ENCODE measurements at places on chromosomes 1 and 21.

- no peaks in the 10 kb centered on the region for H3K27me3 ChIP-seq
- no peak overlapping the region for H3K4me3 ChIP-seq
- no peaks in the 10 kb centered on the region for H3K4me1 ChIP-seq
- no peak overlapping the region for H3K27ac ChIP-seq
- DNase-seq = no peak
- no peaks in the 10 kb centered on the region for H3K36me3 ChIP-seq
Measured at GRCh38 chr1:10280439-10281350, 70.3 kb downstream of the KIF1B start.

- no peaks in the 10 kb centered on the region for H3K27me3 ChIP-seq
- no peak overlapping the region for H3K4me3 ChIP-seq
- H3K36me3 ChIP-seq = no peaks in the 10 kb centered on the region
Measured at GRCh38 chr1:86976664-86977063, 62.2 kb downstream of the HS2ST1 start.

- peaks cover 15% of the 10 kb centered on the region for H3K36me3 ChIP-seq
- no peak for DNase-seq
- no peaks in the 10 kb centered on the region for H3K27me3 ChIP-seq
- H3K4me3 ChIP-seq = no peak overlapping the region
- H3K4me1 ChIP-seq = no peaks in the 10 kb centered on the region
Measured at GRCh38 chr1:247322849-247323586, 8.6 kb downstream of the ZNF496 start.

DNA sequence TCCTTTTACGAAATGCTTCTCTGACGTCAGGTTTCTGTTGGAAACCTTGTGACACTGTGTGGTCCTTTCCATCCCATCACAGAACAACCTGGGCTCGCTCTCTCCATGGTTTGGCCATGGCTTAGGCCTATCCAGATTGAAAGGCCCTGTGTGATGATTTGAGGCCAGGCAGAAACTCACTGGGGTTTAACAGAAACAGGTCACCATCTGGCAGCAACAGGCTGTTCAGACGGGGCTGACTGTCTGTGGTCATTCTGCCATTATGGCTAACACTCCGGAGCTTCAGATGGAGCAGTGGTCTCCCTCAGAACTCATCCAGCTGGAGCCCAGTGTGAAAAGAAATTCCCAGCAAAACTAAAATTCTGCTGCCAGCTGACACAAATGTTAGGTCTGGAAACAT lies 9.3 kb downstream of the PLEKHM2 start:
- H3K36me3 ChIP-seq = no peaks in the 10 kb centered on the region
- no peaks in the 10 kb centered on the region for H3K4me1 ChIP-seq
- H3K4me3 ChIP-seq = no peak overlapping the region
- H3K27me3 ChIP-seq = no peaks in the 10 kb centered on the region

DNA sequence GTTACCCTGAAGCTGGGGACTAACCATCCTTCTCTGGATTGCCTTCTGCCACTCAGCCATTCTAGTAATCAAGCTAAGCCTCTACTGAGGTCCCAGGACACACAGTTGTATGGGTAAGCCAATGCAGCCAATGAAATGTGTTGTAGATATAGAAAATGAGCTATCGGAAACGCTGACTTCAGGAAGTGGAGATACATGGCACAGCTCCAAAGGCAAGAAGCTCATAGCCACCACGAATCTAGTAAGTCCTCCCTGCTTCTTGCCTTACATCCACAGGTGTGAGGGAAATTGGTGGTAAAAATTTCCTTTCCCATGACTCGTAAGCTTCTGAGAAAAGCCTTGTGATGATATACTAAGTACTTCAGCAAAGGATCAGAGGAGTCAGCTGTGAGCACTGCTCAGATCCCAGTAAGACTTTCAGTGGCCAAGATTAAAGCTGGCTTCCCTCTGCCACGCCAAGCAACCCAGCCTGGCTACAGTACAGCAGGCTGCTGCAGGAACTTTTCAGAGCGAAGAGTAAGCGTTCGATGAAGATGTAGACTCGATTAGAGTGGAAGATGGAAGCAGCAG lies 117.7 kb downstream of the SIM2 start:
- H3K27me3 ChIP-seq = no peaks in the 10 kb centered on the region
- H3K4me1 ChIP-seq = peaks cover 6% of the 10 kb centered on the region
- no peak overlapping the region for H3K4me3 ChIP-seq
- H3K36me3 ChIP-seq = no peaks in the 10 kb centered on the region
- no peak overlapping the region for H3K27ac ChIP-seq
- no peak for DNase-seq

DNA sequence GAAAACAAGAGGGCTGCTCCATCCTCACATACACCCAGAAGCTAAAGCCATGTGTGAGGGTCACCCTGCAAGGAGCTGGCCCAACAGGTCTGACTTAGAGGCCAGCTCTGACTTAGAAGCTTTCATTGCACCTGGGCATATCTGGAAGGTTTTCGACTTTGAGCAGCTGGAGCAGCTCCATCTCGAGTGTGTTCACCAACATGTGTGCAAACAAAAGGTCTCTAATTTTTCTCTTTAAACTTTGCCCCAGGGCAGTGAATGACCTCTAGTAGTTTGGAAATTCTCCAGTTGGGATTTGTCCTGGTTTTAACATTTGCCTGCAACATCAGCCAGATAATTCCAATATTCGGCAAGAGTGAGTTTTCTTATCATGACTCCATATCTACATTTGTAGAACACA lies 108.3 kb downstream of the TNR start:
- no peak overlapping the region for H3K27ac ChIP-seq
- H3K4me3 ChIP-seq = no peak overlapping the region
- H3K27me3 ChIP-seq = no peaks in the 10 kb centered on the region

GRCh38 chr1:89536555-89537341 lies 12.1 kb downstream of the LRRC8B start:
- no peaks in the 10 kb centered on the region for H3K4me1 ChIP-seq
- DNase-seq = no peak
- no peaks in the 10 kb centered on the region for H3K27me3 ChIP-seq
- no peaks in the 10 kb centered on the region for H3K36me3 ChIP-seq

DNA sequence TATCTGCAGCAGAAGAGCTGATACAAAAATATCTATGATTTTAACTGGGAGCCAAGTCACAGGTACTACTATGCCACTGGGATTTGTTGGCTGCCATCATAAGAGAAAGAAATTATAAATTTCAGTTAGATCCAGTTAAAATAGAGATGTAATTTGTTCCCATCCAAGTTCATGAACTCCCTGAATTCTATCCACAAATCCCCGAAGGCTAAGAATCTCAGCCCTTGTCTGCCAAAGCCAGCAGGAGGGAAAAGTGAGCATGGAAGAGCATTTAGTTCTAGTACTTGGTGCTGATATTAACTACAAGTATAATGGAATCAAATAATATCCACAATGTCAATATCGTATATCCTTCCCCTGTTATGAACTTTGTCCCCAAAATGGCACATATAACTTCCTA lies 801.1 kb upstream of the CXADR start:
- H3K4me1 ChIP-seq = no peaks in the 10 kb centered on the region
- H3K27ac ChIP-seq = no peak overlapping the region
- H3K27me3 ChIP-seq = no peaks in the 10 kb centered on the region
- no peaks in the 10 kb centered on the region for H3K36me3 ChIP-seq
- DNase-seq = no peak

DNA sequence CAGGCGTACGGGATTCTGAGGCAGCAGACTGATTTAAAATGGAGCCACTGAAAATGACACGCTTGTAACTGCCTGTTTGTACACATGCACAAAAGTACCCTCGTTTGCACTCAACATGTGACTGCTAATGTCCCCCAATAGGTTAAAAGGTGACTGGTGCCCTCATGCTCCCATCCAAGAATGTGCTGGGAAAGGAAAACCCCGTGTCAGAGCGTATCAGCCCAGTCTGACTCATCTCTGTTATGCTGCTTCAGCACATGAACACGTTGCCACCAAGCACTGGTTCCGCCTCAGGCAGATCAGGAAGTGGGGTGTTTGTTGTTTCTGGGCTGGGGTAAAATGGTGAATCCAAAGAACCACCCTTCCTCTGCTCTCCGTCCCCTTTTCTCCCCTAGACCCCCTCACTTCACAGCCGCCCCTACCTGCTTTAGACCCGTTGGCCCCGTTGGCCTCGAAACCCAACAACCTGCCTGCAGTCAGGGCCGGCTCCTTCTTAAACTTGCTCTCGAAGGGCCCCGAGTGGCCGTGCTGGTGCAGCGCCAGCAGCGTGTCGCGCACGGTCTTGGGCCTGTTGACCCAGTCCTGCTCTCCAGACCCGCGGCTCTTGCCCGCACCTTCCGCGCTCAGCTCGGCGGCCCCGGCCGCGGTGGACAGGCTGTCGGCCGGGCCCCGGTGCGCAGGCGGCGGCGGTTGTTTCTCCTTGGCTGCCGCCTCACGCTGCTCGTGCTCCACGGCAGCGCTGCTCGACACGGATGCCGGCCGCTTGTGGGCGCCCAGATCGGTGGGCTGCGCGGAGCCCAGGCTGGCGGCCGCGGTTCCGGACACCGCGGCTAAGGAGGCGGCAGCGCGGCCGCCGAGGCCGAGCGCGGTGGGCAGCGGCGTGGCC lies 1.7 kb downstream of the IRF2BP2 start:
- H3K36me3 ChIP-seq = peaks cover 11% of the 10 kb centered on the region
- no peak for DNase-seq
- H3K27me3 ChIP-seq = no peaks in the 10 kb centered on the region
- no peak overlapping the region for H3K27ac ChIP-seq
- H3K4me3 ChIP-seq = peak overlapping the region; percentile 82

DNA sequence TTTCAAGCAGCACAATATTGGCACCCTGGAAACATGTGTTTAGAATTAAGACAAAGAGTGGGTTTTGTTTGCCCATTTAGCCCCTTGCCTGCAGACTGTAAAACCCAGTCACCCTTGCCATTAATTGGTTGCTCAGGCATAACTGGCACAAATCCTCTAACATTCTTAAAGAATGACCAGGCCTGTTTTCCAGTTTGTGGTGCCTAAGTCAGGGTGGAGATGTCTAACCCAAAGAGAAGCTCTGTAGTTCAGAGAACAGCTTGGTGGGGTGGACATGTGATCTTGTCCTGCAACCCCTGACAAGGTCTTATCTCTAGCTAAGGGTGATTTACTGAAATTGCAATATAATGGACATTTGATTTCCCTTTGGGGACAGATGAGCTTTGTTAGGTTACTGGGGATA lies 8.8 kb upstream of the ANGPTL7 start:
- no peak overlapping the region for H3K27ac ChIP-seq
- no peaks in the 10 kb centered on the region for H3K36me3 ChIP-seq
- no peak for DNase-seq
- no peak overlapping the region for H3K4me3 ChIP-seq

DNA sequence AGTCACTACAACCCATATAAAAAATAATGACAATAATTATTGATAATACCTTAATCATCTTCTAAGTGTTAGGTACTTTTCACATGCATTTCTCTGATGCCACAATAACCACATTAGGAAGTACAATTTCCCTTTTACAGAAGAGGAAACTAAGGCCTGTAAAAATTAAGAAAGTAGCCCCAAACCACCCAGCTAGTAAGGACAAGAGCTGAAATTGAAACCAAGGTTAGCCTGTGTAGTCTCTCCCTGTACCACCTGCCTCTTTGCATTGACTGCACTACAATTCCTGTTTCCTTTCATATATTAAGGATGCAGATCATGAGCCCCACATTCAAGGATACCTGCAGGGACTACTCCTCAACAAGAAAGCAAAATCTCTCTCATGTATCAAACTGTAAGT lies 288.8 kb downstream of the GPATCH2 start:
- no peak overlapping the region for H3K4me3 ChIP-seq
- H3K27me3 ChIP-seq = no peaks in the 10 kb centered on the region
- DNase-seq = no peak
- no peaks in the 10 kb centered on the region for H3K36me3 ChIP-seq

GRCh38 chr21:32089766-32090165 lies 189.1 kb downstream of the MIS18A start:
- H3K4me1 ChIP-seq = no peaks in the 10 kb centered on the region
- H3K36me3 ChIP-seq = no peaks in the 10 kb centered on the region
- H3K27me3 ChIP-seq = no peaks in the 10 kb centered on the region
- H3K27ac ChIP-seq = no peak overlapping the region
- H3K4me3 ChIP-seq = no peak overlapping the region

DNA sequence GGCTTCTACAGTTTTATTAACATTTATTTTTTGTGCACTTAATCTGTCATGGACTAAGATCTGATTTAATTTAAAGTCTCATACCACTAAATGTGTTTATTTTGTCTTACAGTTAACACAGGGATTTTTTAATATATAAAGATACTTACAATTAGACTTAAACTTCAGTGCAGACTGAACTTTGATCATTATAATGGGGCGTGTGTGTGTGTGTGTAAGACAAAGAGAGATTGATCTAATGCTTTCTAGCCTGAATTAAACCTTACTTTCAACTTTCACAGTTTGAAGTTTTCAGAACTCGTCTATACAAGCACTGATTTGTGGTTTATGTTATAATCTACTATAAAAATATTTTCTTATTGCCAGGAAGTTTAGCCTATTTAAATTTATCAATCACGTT lies 150.8 kb downstream of the COP1 start:
- H3K4me1 ChIP-seq = no peaks in the 10 kb centered on the region
- H3K27ac ChIP-seq = no peak overlapping the region
- H3K4me3 ChIP-seq = no peak overlapping the region
- DNase-seq = no peak
- H3K27me3 ChIP-seq = no peaks in the 10 kb centered on the region

- no peak for DNase-seq
- H3K27ac ChIP-seq = no peak overlapping the region
- no peaks in the 10 kb centered on the region for H3K36me3 ChIP-seq
- H3K4me1 ChIP-seq = peaks cover 2% of the 10 kb centered on the region
- peak overlapping the region; percentile 61 for H3K4me3 ChIP-seq
Measured at GRCh38 chr1:15525050-15526020, 1.3 kb upstream of the DNAJC16 start.

DNA sequence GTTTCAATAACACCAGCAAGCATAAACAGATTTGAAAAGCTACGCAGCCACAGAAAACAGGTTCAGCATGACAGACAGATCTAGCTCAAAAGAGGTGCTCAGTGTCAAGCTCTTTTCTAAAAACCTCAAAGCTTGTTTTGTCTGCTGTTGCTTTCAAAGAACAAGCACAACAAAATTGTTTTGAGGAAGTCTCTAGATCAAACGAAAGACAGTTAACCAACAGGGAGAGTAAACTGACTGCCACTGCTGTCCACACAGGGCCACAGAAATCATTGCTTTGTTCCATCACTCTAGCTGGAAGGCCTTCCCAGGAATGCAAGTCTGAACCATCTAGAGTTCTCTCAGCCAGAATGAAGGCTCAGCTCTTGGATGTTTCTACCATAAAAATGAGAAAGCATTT lies 12.8 kb downstream of the APP start:
- H3K36me3 ChIP-seq = no peaks in the 10 kb centered on the region
- DNase-seq = no peak
- H3K4me1 ChIP-seq = no peaks in the 10 kb centered on the region
- H3K27ac ChIP-seq = no peak overlapping the region

DNA sequence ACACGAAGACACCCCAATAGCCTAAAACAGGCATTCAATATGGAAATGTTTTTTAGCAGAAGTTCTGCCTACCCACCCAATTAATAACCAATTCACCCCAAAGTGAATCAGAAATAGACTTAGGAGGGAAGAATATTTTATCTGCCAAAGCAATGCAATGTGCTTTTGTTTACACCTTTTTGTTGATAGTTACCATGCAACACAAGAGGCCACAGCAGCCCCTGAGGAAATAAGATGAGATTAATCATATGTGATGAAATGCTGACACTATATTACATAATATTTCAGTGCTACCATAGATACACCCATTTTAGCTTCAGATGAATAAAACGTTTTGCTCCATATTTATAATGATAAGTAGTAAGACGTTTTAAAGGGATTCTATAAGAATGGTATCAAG lies 60.9 kb upstream of the RGS2 start:
- DNase-seq = no peak
- H3K27me3 ChIP-seq = no peaks in the 10 kb centered on the region
- H3K4me1 ChIP-seq = no peaks in the 10 kb centered on the region
- H3K27ac ChIP-seq = no peak overlapping the region
- H3K4me3 ChIP-seq = no peak overlapping the region

All from iPS DF 6.9 (cell line).